Epithelial cell of proximal tubule (primary cell): ENCODE measurements at places on chromosomes 11 and 22. TPM values are rescaled to one million over a fixed set of nuclear protein-coding genes. Genes with fewer than 3 reads are reported as not detected.

Gene MOGAT2
- not detected in 2 replicates for total RNA-seq

DNA sequence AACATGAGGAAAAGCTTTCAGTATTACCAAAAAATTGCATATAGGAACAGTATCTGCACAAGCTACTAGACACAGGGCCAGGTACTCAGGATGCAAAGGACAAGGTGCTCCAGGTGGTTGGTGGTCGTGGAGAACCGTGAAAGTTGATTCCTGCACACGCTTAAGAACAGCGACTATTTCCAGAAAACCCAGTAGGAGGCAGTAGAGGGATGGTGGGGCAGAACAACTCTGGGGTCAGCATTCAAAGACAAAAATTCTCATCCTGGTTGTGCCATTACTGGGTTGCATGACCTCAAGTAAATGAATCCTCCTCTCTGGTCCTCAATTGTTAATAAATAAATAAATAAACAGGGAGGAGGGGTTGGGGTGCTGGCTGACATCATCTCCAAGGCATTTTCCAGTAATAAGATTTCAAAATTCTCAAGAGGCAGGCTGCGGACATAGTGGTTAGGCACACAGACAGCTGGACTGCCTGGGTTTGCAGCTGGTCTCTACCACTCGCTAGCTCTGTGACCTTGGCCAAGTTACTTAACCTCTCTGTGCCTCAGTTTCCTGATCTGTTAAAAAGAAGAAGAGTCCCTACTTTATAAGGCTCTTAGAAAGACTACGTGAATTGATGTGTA lies 89.6 kb downstream of the ISX start:
- DNase-seq: no peak

DNA sequence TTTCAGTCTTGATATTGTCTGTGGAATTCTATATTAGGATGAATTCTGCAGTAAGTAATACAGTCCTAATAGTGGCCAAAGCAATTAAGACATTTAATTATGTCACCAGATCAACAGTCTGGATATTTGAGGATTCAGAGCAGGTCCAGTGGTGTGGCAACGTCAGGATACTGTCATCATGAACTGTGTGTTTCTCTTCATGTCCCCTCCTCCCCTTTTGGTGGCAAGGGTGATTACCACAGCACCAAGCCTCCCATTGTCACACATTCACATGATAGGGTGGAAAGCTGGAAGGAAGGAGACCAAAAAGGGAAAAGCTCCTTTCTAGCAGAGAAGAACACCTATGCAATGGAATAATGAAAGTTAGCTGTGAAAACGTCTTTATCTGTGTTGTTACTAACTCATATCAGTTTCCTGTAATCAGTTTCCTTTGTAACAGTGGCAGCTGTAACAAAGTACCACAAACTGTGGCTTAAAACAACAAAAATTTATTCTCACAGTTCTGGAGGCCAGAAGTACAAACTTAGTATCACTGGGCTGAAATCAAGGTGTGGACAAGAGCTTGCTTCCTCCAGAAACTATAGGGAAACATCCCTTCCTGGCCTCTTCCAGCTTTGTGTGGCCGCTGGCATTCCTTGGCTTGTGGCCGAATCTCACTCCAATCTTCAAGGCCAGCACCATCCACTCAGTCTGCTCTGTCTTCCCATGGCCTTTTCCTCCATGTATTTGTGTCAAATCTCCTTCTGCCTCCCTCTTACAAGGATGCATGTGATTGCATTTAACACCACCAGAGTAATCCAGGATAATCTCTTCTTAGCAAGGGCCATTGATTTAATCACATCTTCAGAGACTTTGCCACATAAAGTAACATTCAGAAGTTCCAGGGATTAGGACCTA lies 6.5 kb upstream of the RBM14 start:
- DNase-seq: no peak

DNA sequence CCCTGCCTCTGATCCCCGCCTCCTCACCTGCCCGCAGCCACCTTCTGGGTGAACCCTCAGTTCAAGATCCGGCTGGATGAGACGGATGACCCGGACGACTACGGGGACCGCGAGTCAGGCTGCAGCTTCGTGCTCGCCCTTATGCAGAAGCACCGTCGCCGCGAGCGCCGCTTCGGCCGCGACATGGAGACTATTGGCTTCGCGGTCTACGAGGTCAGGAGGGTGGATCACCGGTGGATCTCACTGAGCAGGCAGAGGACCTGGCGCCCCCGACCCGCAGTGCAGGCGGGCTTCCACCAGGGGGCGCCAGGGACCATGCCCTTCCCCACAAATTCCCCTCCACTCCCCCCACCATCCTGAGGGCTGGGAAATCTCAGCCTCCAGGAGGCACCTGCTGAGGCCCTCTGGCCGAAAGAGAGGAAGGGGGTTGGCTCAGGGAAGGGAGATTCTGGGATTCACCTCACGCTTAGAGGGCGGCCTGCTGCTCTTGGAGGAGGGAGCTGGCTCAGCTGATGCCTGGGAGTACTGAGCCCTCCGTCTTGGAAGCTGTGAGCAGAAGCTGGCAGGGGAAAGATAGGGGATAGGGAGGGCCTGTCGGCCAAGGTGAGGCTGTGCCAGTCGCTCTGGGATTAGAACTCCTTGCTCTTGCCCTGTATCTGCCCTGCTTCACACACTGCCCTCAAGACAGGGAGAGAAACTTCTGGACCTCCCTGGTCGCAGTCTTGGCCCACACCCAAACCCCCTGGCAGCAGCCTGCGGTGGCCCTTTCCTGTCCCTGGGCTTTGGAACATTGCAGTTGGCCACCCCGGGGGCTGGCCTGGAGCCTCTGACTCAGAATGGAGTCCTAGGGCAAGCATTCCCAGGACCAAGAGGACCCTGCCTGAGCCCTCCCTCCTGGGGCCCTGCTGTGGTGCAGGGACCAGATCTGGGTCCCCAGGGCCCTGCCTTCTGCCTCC lies 23.2 kb downstream of the CAPN1 start:
- DNase-seq: no peak

- DNase-seq: no peak
Observed at GRCh38 chr11:78080084-78080817, 589 bp upstream of the NDUFC2 start.
